ENCODE measurements at places on chromosomes 7 and 10.

- DNase-seq = no peak
These were observed 19.2 kb downstream of the KCP start for GRCh38 chr7:128891110-128891941.

- DNase-seq = no peak
These were observed 3.7 kb downstream of the PARD3 start for GRCh38 chr10:34811126-34811967.

- no peak for DNase-seq
These were observed 2.4 kb downstream of the PILRB start for GRCh38 chr7:100360135-100360854.

DNA sequence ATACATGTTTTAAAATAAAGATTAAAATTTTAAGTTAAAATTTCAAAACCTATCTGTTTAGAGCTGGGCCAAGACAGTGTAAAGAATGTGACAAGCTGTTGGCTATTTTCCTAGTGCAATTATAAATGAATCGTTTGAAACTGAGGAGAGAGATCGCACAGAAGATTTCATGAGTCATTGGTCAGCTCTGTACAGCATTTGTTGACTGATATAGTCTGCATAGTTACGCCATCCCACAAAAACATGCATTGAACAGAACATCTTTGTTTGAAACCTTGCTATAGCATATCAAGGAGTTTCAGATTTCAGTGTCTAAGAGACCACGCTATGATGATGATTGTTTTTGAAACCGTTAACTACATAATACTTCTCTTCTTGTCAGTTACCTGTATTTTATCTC is 1.3 kb upstream of the C10orf67 start:
- no peak for DNase-seq

DNA sequence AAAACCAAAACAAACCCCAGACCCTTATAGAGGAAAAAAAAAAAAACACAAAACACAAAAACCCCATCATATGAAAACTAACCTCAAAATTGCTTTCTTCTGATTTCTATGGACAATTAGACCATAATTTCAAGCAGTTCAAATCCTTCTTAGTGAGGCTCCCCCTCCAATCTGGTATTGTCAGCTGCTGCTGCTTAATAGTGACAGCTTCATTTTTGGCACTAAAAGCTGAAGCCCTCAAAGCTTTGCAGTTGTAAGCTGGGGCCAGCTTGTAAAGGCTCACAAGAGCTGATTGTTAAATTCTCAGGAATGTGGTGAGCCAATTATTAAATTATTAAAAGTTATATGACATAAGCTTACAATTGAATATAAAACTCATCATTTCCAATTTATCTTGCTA is 21.9 kb downstream of the ATXN7L1 start:
- no peak for DNase-seq

DNA sequence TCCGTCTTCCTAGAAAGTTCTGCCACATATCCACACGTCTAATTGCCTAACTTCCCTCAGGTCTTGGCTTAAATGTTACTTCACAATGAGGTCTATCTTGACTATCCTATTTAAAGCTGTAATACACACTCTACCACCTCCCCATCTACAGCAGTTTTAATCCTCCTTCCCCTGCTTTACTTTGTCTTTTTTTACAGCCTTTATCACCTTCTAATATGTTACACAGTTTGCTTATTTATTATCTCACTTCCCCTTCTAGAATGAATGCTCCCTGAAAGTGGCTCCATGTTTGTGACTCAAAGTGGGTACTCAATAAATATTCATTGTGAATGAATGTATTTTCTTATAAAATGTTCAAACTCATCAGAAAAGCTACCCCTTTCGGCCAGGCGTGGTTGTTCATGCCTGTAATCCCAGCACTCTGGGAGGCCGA is 13.6 kb upstream of the MICU1 start:
- no peak for DNase-seq

DNA sequence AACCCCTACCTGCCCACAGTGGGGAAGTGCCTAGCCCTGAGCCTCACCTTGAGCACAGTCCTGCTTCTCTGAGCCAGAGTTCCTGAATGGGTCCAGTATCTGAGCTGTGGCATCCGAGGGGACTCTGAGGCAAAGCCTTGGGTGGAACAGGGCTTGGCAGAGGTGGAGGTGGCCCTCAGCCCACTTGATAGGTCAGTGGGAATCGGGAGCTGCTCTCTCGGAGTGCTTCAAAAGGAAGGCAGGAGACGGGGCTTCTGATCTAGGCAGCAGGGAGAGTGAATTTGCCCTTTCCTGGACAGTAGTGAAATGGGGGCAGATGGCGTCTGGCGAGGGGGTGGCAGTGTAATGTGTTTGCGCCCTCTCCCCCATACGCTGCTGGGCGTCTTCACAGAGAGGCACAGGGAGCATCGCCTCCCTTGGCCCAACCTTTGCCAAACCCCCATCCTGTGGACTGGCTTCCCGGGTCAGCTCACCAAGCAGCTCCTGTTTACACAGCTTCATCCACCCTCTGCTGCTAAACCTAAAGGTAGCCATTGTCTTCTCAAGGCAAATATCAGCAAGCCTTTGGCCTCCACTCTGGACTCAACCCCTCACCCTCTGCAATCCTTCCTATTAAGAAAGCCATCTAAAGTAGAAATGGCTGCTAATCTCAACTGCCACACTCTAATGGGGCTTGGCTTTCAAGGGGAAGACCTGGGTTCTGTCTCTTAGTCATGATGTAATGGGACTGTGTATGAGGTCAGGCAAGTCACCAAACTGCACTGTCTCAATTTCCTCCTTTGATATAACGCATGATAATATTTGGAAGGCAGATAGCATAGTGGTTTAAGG is 21.1 kb upstream of the VDAC2 start:
- DNase-seq = no peak

DNA sequence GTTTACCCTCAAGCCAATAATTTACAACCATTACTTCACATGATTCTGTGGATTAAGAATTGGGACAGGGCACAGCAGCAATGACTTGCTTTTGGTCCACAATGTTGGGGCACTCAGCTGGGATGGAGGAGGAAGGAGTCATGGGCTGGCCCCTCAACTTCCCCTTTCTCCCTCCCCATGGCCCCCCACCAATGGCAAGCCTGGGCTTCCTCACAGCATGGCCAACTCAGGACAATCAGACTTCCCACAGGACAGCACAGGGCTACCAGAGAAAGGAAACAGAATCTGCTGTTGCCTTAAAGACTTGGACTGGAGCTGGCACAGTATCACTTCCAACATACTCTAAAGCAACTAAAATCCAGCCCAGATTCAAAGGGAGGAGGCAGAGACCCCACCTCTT is 160.7 kb downstream of the PTPN20 start:
- DNase-seq = no peak

- no peak for DNase-seq
These were observed 385.4 kb upstream of the ANKRD30A start for GRCh38 chr10:36739884-36740445.

DNA sequence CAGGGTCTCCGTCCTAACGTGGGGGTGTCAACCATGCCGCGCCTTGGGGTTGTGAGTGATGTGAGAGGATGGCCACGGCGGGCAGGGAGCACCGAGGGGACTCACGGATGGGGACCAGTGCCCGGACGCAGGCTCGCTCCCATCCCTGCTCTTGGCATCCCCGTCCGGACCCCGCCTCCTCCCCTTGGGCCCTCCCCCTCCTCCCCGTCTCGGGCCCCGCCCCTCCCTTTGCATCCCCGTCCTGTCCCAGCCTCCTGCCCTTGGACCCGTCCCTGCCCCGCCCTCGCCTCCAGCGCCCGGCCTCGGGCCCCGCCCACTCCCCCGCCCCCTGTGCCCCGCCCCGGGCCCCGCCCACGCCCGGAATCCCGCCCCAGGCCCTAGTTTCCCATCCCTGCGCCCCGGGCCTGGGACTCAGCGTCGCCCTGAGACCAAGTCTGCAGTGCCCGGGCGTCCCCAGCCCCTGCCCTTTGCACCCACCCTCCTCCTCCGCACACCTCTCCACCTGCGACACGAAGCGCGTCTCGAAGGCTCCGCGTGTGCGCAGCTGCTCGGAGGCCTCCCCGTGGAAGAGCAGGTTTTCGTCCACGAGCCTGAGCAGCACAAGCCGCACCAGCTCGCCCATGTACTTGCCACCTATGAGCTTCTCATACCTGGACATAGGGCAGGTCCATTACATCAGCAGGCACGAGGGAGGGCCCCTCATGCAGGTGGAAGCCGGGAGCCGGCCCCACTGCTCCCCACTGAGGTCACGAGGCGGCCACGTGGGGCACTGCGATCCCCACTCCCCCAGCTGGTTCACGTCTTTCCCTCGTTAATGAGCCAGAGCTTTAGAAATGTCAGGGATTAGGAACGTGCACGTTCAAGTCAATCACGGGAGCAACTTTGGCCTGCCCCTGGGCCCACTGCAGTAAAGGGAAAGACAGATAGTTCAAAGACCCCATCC is 5.1 kb upstream of the MYL7 start:
- no peak for DNase-seq

- no peak for DNase-seq
These were observed 264.5 kb downstream of the GATA3 start for GRCh38 chr10:8318956-8319355.

- DNase-seq = no peak
These were observed 34.7 kb upstream of the C10orf71 start for GRCh38 chr10:49264177-49264677.

DNA sequence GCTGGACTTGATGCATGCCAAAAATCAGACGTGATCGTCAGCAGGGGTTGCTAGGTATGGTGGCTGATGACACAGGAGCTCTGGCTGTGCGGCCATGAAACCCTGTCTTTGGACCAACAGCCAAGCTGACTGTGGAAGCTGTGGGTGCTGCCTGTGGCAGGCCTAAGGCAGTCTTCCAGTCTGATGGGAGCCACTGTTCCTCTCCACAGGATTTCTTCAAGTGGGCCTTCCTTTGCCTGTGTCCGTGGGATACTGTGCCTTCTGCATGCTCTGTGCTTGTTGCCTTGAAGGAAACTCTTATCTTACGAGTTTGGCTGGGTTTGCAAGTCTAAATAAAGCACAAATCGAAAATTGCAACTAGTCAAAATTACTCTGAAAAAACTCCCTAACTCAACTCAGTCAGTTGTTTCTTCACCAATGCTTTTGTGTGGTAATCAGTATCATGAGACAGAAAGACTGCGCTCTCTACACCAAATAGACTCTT is 101.9 kb upstream of the PDLIM1 start:
- peak; percentile 44 for DNase-seq

GRCh38 chr10:29878492-29878891 is 180.9 kb downstream of the JCAD start:
- DNase-seq = no peak

GRCh38 chr7:44823255-44823781 is 24.6 kb downstream of the H2AZ2 start:
- no peak for DNase-seq

- no peak for DNase-seq
These were observed 150.0 kb upstream of the IGFBP3 start for GRCh38 chr7:46071076-46071475.

DNA sequence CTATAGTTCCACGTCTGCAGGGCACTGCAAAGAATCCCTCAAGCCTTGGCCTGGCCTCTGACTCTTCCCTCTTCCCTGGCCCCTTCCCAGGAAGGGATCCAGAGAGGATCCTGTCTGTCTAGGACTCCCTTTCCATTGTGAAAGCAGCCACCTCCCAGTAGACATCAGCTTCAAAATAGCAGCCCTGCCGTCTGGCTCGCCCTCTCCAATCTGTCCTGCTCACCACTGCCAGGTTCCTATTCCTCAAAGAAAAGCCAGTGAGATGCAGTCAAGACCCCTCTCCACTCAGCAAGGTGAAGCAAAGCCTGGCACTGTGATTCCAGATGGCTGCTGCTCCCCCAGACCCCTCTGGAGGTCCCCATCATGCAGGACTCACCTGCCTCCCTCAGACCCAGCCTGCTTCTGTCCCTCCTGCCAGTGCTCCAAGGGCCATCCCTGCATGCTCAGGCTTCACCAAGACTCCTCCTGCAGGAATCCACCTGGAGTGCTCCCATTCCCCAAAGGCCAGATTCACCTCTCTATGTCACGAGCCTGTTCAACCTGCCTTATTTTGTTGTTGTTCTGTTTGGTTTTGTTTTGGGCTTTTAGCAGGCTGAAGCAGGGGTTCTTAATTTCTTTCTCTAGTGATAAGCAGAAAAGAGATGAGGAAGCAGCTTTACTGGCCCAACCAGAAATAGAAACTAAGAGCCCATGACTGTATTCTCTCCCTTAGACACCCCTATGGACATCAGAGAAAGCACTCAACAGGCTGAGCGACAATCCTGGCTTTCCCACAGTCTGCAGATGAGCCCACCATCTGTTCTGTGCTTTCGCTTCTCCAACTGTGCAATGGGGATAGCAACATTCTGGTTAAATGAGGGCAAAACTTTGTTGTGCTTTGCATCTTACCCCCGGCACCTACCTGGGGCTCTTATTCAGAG is 305.1 kb downstream of the GRID1 start:
- no peak for DNase-seq

DNA sequence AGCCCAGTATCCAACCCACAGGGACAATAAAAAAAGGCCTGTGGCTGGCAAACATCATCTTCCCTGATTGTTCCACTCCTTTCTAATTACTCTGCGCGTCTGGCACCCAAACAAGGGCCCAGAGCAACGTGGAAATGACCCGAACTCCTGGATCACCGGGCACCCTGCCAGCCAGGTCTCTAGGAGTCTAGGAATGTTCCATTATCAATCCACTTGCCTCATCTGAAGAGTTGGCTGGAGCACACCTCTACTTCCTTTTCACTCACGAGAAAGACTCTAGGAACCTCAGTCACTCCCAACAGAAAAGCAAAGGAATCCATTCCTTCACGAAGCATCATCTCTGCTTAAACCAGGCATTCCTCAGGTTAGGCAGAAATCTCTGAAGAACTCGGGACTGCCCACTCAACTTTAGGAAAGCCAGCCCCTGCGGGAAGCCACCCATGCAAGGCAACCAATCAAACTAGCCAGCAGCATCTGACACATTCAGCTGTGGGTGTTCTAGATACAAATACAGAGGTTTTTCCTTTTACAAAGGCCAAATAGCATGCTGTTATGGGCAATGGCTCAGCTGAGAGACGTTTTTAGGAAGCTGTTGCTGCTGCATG is 37.7 kb downstream of the ATXN7L1 start:
- no peak for DNase-seq

- peak; percentile 13 for DNase-seq
These were observed 977 bp downstream of the TMEM248 start for GRCh38 chr7:66921918-66922486.

- DNase-seq = no peak
These were observed 94.0 kb downstream of the SORBS1 start for GRCh38 chr10:95467162-95467599.

DNA sequence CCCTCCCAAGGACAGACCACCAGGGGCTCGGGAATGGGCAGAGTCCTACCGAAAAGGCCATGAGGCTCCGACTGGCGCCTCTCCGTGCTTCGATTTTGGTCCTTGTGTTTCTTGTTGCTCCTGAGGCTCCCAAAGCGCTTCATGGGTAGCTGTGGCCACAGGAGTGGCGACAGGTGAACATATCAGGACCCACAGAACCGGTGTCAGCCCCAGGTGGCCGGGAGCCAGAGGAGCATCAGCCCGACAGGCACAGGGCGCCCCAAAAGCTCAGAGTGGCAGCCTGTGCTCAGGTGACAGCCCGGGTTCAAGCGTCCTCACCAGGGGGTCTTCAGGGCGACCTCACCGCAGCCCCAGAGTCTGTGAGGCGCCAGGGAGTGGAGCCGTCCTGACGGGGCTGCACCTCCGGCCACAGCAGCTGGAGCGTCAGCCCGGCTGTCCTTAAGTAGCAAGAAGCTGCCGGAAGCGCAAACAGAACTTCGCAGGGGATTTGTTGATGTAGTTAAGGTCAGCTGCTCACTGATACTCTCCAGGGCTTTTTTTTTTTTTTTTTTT is 141.0 kb downstream of the PRKAG2 start:
- no peak for DNase-seq

GRCh38 chr7:133645884-133646391 is 393.1 kb downstream of the EXOC4 start:
- no peak for DNase-seq
